ENCODE measurements at places on chromosomes 11 and 22.
A peak's percentile ranks its signal among the peaks of the same experiment; 100 is the strongest.

DNA sequence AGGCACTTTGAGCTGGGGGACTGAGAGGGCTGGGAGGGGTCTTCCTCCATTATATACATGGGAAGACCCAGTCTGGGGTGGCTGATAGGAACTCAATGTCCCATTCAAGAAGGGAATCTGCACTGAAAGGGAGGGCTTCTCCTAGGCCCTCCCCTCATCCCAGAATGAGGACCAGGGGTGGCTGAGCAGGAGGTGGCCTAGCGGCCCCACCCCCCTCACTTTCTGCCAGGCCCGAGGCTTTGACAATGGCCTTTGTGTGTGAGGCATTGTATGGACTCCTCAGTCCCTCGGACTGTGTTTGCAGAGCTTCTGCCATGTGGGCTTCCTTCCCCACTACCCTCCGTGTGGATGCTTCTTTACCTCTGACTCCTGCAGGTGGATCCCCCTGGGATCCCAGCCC is 65.7 kb downstream of the NECTIN1 start:
- DNase-seq = no peak

GRCh38 chr11:118618115-118618990 is 10.9 kb downstream of the PHLDB1 start:
- no peak for DNase-seq

DNA sequence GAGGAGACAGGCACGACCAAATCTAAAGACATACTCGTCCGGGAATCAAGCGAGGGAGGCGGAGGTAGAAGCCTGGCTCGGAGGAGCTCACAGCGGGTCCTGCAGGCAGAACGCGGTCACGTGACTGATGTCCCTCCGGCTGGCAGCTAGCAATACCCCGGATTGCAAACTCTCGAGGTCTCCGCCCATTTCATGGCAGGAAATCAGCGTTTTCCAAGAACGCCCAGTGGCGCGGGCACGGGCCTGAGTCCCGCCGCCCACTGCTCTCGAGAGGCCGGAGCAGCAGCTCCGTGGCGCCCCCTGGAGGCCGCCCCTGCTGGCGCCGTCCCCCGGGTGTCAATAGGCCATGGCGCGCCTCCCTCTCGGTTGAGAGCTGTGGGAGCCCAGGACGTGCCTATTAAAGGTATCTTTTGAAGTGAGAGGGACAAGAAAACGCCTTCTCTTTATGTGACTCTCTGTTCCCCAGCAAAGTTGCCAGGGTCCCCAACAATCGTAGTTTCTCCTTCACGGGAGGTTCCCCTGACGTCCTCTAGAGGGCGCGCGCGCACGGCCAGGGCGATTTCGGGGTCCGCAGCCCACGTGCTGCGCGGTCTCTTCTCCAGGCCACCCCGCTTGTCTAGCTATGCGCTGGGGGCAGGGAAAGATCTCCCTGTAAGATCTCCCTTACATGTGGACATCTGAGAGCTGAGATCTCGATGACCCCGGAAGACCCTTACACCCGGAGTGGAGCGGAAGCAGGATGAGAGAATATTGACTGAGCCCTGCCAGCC is 37.3 kb upstream of the RBFOX2 start:
- DNase-seq = peak; percentile 80

- no peak for DNase-seq
Observed at GRCh38 chr11:127962416-127962815, 624.9 kb downstream of the ETS1 start.

DNA sequence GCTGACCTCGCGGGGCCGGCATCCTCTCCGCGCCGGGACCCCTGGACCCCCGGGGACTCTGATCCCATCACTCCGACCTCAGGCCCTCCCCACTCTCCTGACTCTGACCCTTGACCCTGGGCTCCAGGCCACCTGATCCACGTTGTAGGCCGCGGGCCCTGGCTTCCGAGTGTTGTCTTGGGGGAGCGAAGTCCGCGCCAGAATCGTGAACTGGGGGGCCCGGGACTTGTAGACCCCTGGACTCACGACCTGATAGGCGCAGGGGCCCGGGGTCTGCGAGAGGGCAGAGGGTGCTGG is 716 bp upstream of the TYMP start:
- peak; percentile 63 for DNase-seq

- no peak for DNase-seq
Observed at GRCh38 chr11:16151138-16151537, 205.2 kb downstream of the SOX6 start.

GRCh38 chr11:83042964-83043711 is 28.6 kb downstream of the RAB30 start:
- no peak for DNase-seq

- no peak for DNase-seq
Observed at GRCh38 chr11:77064648-77065217, 2.0 kb upstream of the CAPN5 start.

DNA sequence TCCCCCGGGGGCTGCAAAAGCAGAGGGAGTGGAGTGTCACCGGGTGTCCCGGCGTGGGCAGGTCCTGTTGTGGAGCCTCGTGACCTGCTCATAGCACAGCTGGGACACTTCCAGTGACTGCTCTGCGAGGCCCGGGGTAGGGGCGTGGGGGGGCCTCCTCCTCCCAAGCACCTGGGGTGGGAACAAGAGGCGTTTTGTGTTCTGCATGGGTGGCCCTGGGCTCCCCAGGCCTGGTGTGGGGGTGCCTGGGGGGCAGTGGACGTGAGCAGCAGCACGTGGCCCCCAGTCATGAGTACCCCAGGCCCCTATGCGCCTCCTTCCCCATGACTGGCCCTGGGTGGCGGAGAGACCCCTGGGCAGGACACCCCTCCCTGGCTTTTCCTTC is 104.7 kb downstream of the KCNQ1 start:
- no peak for DNase-seq

- no peak for DNase-seq
Observed at GRCh38 chr22:29039148-29039547, 22.5 kb downstream of the C22orf31 start.

DNA sequence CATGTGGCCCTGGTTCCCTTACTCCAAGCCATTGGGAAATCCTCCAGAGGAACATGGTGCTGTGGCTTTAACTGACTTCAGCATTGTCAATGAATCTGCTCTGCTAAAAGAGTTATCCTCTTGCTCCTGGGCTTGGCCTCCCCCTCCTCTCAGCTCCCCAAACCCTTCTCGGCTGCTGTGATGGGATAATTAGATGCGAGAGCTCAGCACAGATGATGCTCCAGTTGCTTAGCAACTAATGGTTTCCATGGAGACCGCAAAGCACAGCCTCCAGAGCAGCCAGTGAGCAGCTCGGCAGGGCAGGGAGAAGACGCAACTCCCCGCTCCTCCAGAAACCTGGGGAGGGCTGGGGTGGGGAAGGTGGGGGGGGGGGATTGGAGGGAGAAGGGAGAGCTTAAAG is 2.8 kb upstream of the UPK2 start:
- no peak for DNase-seq

- no peak for DNase-seq
Observed at GRCh38 chr11:100734743-100735527, 47.8 kb downstream of the ARHGAP42 start.

DNA sequence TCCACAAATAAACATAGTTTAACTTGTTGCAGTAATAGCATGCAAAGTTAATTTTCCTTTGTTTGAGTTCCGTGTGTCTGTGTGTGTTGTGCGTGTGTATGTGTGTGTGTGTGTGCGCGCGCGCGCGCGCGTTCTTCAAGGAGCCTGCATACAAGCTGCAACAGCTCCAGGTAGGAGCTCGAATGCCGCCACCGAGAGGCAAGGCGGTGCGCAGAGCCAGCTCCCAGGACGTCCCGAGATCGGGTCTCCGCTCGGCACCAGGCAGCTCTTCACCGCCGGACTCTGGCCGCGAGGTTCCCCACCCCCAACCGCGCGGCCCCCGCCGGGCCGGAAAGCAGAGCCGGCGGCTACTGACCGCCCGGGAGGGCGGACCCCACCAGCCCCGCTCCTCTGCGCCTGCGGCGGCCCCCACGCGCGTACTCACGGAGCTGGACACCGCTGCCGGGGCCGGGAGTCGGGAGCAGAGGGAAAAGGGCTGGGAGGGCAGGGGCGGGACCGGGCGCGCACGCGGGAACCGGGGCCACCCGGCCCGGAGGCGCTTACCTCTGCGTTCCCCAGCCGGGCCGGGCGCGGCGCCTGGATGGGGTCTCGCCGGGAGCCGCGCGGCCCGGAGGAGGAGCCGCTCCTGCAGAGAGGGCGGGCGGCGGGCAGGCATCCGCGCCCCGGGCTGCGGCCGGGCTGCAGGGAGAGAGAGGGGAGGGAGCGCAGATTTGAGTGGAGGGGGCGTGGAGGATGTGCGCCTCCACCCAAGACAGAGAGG is 40.4 kb upstream of the AKIP1 start:
- no peak for DNase-seq

GRCh38 chr22:42939941-42940653 is 74.9 kb downstream of the PACSIN2 start:
- DNase-seq = no peak

DNA sequence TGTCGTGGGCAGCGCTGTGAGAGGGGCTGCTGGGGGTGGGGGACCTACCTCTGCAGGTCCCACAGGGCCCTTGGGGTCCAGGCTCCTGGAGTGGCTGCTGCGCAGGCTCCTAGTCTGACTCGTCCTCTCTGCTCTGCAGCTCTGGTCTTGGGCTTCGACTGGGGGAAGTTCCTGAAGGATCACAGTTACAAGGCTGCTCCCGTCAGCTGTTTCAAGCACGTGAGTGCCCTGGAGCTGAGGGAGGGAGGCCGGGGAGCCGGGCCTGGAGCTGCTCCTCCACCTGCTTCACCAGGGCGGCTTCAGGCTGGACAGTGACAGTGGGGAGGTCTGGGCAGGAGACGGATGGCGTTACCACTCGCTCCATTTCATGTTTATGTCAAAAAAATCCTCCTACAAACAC is 11.9 kb downstream of the L3MBTL2 start:
- no peak for DNase-seq

GRCh38 chr22:23283591-23284503 is 103.5 kb downstream of the BCR start:
- no peak for DNase-seq

GRCh38 chr11:100294748-100295147 is 392.3 kb upstream of the ARHGAP42 start:
- no peak for DNase-seq

DNA sequence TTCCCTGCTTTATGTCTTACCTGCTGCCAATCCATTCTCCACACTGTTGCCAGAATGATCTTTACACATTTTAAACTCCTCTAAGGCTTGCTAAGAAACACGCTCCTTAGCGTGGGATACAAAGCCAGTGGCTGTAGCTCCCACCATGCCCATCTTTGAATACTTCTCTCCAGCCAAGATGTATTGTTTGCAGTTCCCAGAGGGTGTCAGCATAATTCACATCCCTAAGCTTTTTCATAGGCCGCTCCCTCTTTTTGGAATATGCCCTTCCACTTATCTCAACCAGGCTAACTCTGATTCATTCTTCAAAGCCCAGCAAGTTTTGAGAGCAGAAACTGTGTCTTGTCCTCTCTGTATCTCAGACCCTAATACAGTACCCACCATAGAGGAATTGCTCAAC is 8.1 kb upstream of the UPK2 start:
- DNase-seq = no peak

- DNase-seq = no peak
Observed at GRCh38 chr11:6237266-6237665, 1.6 kb upstream of the CNGA4 start.

DNA sequence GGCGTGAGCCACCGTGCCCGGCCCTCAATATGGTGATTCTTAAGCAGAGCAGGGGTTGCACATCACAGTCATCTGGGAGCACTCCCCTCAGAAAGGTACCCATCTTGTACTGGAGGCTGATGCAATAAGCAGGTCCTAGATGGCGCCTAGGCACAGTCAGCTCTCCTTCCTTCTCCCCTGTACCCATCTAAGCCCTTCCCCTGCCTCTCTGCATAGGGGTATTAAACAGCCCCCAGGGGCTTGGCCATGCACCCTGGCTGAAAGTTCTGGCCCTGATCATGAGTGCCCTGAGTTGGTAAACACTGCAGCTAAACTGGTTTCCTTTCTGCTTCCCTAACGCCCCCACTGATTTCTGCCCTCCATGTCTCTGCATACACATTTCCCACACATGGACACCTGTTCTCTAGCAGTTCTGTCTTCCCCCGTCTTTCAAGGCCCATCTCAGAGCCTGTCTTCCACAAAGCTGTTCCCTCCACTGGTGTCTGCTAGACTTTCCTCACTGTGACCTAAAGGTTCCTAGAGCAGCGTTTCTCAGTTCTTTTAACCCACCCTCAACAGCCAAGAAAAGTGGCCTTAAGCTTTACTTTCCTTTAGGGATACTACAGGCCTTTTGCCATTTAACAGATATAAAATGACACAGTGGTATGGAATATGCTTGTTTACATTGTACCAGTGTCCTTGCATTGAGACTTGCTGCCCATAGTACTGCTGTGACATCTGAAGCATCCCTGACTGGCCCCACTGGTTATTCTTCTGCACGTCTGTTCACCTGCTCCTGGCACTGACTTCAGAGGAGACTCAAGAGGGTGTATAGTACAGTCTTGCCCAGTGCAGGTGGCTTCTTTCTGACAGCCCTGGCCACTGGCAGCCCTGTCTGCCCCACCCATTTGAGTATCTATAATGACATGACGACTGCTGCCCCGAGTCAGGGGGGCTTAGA is 15.6 kb downstream of the UBE2L3 start:
- no peak for DNase-seq

- DNase-seq = no peak
Observed at GRCh38 chr11:70140711-70141485, 62.2 kb upstream of the FADD start.

GRCh38 chr11:119473226-119473625 is 50.3 kb upstream of the THY1 start:
- DNase-seq = no peak

- no peak for DNase-seq
Observed at GRCh38 chr11:61392981-61393595, 701 bp downstream of the TMEM216 start.

GRCh38 chr22:40425082-40425481 is 54.7 kb downstream of the SGSM3 start:
- no peak for DNase-seq

DNA sequence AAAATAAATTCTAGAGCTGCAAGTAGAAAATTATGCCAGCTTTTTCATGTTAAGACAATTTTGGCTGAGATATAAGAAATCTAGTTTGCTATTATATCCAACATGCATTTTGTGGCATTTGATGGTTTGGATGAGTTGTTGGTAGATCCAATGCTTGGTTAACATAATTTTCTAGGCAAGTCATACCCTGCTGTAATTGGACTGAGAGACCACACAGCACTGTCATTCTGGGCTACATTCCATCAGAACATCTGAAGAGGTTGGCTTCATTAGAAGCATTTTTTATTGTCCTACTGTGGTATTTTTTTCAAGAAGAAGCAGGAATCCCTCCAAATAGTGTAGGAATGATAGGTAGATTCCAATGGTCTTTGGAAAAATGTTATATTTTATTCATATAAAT is 561.0 kb downstream of the LUZP2 start:
- DNase-seq = no peak

DNA sequence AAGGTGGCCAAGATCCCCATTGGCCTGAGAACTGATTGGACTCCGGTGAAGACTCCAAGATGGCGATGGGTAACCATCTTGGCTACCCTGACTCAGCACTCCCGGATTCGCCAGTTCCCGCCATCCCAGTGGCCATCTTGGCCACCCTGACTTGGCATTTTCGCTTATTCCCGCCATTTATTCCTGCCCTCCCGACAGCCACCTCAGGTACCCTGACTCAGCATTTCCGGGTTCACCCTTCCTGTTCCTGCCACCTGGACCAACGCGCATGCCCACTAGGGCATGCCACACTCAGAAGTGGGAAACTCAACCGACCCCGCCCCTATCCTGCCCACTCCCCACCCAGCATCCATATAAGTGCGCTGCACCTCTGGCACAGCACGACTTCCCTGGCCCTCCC is 7.8 kb downstream of the OR8K5 start:
- DNase-seq = no peak

- no peak for DNase-seq
Observed at GRCh38 chr22:38924347-38924952, 33.0 kb upstream of the APOBEC3A start.

GRCh38 chr22:37650463-37651136 is 7.9 kb upstream of the PDXP start:
- DNase-seq = no peak

- DNase-seq = no peak
Observed at GRCh38 chr22:36940676-36941075, 27.2 kb downstream of the CSF2RB start.
